ENCODE measurements at places on chromosomes 11 and 22. TPM values are rescaled to one million over a fixed set of nuclear protein-coding genes. Genes with fewer than 3 reads are reported as not detected.

OR10D3 gene
- not detected for total RNA-seq

DNA sequence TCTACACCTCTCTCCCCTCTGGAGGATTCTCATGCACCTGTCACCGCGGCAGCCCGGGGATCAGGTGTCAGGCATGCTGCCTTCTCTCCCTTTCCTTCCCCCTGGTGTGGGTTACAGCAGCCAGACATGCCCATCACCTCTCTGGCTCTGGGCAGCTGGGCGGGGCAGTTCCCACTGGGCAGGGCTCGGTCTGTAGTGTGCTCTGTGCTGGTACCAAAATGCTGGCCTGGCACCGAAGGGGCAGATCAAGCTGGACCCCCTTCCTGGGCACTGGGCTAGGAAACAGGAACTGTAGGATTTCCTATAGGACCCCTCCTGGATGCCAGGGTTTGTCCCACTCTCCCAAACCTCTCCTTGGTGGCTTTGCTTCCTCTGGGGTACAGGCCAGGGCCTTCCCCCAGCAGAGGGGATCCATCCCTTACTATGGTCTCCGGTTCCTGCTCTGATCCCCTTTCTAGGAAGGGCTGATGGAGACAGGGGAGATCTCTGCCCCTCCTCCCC is 821 bp downstream of the GAL3ST1 start:
- H3K4me3 ChIP-seq, result peak overlapping the region; percentile 84
- H3K27ac ChIP-seq, result no peak overlapping the region

DNA sequence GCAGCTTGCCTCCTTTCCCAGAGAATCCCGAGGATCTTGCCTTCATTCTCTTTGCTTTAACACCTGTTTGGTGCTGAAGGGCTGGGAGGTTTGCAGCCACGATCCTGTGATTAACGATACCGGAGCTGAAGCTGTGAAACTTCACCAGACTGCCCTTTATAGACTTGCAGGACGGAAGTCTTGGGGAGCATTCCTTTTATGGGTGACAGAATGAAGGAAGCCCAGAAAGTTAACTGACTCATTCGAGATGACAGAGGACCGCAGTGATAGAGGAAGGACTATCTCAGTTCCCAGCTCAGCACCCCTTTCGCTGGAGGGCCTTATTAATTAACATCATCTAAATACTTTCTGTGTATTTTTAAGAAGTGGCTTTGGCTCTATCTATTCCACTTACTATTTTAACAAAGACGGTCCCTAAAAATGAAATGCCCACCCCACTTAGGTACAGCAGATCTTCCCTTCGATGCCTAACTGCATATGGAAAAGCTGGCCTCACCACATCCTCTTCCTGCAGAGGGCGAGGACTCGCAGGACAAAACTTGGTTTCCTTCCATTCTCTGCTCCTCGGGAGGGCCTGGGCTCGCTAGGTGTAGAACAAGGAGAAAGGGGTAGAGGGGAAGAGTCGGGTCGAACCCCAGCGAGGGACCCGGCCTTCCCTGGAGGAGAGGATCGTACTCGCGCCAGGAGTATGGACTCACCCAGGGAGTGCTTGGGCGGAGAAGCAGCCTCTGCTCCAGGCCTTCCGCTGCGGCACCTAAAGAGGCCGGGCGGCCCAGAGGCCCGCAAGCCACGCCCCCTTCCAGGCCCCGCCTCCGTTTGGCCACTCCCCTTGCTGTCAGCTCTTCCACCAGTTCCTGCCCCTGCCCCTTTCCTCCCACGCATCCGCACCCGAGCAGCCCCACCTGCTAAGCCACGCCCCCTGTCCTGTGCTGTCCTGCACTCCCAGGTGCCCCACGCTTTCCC is 30.7 kb upstream of the USP47 start:
- DNase-seq, result no peak
- H3K36me3 ChIP-seq, result no peaks in the 10 kb centered on the region
- no peak overlapping the region for H3K27ac ChIP-seq
- H3K4me3 ChIP-seq, result no peak overlapping the region
- H3K27me3 ChIP-seq, result no peaks in the 10 kb centered on the region
- peaks cover 31% of the 10 kb centered on the region for H3K4me1 ChIP-seq

- peaks cover 4% of the 10 kb centered on the region for H3K27me3 ChIP-seq
- H3K36me3 ChIP-seq, result no peaks in the 10 kb centered on the region
- H3K4me1 ChIP-seq, result peaks cover 40% of the 10 kb centered on the region
- no peak overlapping the region for H3K27ac ChIP-seq
- DNase-seq, result no peak
- no peak overlapping the region for H3K4me3 ChIP-seq
These were observed 15.8 kb downstream of the P2RY2 start for GRCh38 chr11:73233692-73234470.

- no peaks in the 10 kb centered on the region for H3K4me1 ChIP-seq
- H3K36me3 ChIP-seq, result no peaks in the 10 kb centered on the region
- no peak overlapping the region for H3K27ac ChIP-seq
- no peak for DNase-seq
- H3K4me3 ChIP-seq, result no peak overlapping the region
- no peaks in the 10 kb centered on the region for H3K27me3 ChIP-seq
These were observed 104.7 kb upstream of the CARD18 start for GRCh38 chr11:105244160-105244825.

GRCh38 chr11:73645121-73645969 is 1.0 kb upstream of the PLEKHB1 start:
- H3K36me3 ChIP-seq, result no peaks in the 10 kb centered on the region
- no peak for DNase-seq
- no peak overlapping the region for H3K27ac ChIP-seq
- no peak overlapping the region for H3K4me3 ChIP-seq
- H3K27me3 ChIP-seq, result no peaks in the 10 kb centered on the region
